Astrocyte (in vitro differentiated cells and primary cell): ENCODE measurements at places on chromosomes 5 and 9.
A peak's percentile ranks its signal among the peaks of the same experiment; 100 is the strongest.

GRCh38 chr9:133714606-133715294 lies 23.4 kb downstream of the SARDH start:
- DNase-seq, result peak; percentile 74

GRCh38 chr9:125745018-125745417 lies 2.2 kb upstream of the PBX3 start:
- DNase-seq, result peak; percentile 50

DNA sequence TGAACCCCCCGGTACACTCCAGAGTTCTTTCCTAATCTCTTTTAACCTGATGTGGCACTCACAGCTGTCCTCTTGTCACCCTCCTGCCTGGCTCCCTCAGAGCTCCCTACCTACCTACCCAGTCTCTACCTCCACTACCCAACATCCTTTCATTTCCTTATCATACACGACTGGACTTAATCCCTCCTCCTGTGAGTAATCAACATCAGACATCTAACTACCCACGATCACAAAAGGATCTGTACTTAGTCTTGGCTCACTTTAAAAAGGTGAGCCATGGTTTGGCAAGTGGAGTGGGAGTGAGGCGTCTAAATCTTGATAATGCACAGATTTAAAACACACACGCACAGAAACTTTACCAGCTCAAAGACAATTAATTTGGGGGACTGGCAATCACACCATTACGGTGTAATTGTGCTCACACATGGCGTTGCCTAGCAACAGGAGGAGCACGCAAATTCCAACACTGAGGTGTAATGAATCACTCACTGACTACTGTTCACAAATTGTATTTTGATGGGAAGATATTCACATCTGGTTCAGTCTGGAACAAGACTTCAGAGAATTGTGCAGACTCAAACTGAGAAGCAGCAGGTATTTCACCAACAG lies 235.9 kb downstream of the EPB41L4A start:
- DNase-seq, result peak; percentile 69

- DNase-seq, result peak; percentile 58
Measured at GRCh38 chr5:54689411-54690251, 172.1 kb downstream of the SNX18 start.

DNA sequence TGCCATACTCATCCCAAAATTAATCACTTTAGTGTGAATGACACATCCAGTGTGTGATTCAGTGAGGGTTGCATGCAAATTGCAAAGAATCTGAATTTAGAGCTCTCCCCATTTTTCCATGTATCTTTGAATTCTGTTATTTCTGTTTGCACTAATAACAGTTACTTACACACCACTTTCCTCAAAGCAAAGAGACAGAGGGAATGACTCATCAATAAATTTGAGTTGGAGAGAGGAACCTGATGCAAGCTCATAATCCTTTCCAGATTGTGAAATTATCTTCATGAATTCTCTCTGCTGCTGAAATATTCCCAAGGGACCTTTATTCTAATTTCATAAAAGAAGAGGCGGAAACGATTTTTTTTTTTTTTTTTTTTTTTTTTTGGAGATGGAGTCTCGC lies 204.8 kb downstream of the CDH9 start:
- no peak for DNase-seq

- no peak for DNase-seq
Measured at GRCh38 chr5:169494941-169495548, 88.5 kb upstream of the SPDL1 start.
